ENCODE measurements at places on chromosomes 7 and 10.

- no peak for DNase-seq
Observed at GRCh38 chr7:27249724-27250556, 7.3 kb downstream of the EVX1 start.

- no peak for DNase-seq
Observed at GRCh38 chr7:7618410-7618809, 22.1 kb upstream of the UMAD1 start.

- DNase-seq = no peak
Observed at GRCh38 chr7:35467456-35467978, 213.6 kb upstream of the TBX20 start.

- DNase-seq = no peak
Observed at GRCh38 chr7:83486536-83486935, 162.4 kb downstream of the SEMA3E start.

DNA sequence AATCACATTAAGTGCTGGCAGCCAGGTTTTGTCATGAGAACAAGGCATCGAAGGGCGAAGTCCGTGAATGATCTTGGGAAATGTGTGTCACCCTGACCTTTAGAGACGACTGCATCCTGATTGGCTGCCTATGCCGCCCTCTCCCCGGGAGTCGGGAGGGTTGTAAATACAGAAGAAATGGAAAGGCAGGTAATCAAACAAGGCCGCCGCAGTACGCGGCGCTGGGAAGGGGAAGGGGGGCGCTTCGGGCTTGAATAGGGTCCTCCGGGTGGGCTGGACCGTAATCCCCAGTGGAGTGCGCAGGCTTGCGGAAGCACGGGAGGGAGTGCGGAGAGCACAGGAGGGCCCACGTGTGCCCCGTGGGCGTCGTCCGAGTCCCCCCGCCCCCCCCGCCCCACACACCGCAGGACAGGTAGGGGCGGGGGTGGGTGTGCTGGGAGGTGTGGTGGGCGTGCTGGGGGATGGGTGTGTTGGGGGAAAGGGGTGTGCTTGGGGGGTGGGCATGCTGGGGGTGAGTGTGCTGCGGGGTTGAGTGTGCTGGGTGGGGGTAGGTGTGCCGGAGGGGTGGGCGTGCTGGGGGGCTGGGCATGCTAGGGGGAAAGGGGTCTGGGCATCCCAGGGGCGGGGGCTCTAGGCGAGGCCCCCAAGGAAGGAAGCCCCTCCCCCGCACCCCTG is 169.4 kb downstream of the ARHGAP12 start:
- peak; percentile 60 for DNase-seq

DNA sequence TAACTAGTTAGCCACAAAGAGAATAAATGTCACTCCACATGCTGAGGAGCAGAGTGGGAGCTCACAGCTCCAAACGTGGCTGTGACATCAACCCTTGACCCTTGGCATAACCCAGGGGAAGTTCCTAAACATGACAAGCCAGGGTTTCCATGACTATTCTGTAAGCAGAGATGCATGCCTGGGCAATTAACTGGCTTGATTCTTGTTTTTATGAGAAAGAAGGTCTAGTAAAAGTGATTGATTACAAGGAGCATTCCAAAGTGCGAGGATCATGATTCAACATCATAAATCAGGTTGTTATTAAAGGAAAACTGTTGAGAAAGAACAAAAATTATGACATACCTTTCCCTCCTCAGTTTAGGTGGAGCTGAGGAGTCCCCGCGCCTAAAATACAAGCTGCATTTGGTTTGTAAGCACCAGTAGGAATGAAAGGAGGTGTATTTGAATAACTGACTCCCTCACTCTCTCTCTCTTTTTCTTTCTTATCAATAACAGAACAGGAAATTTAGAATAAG is 108.4 kb downstream of the SFMBT2 start:
- no peak for DNase-seq

GRCh38 chr10:50565301-50566083 is 58.3 kb downstream of the SGMS1 start:
- DNase-seq = no peak
